ENCODE measurements at places on chromosomes 5 and 9. TPM values are rescaled to one million over a fixed set of nuclear protein-coding genes. Genes with fewer than 3 reads are reported as not detected.

GRCh38 chr9:125747053-125747764 is at the start of gene PBX3:
TSS of gene PBX3 (plus strand) at chr9:125747373.
- H3K27ac ChIP-seq = peak within 1 kb of the TSS; percentile 90
- H3K27me3 ChIP-seq = no peaks in the 10 kb centered on the region
- DNase-seq = peak; percentile 63
- no peaks in the 10 kb centered on the region for H3K4me1 ChIP-seq

DNA sequence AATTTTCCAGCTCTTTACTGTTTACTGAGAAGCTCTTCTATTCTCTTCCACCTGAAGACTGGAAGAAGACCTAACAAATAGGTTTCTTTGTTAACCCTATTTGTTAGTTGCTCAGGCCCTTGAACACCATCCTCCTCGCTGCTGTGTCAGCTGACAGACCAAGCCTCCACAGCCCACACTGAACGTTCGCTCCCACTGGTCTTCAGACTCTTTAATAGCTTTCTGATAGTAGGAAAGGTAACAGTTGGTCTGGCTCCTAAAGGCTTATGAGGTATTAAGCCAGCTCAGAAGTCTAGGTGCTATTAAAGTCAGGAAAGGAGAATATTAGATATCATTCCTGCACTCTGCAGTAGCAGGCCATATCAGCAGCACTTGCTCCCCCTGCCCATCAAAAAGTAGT is 23.3 kb upstream of the F2R start:
- no peak for DNase-seq
- H3K27me3 ChIP-seq = no peaks in the 10 kb centered on the region
- H3K4me3 ChIP-seq = no peak overlapping the region
- H3K4me1 ChIP-seq = no peaks in the 10 kb centered on the region
- H3K27ac ChIP-seq = no peak overlapping the region

DNA sequence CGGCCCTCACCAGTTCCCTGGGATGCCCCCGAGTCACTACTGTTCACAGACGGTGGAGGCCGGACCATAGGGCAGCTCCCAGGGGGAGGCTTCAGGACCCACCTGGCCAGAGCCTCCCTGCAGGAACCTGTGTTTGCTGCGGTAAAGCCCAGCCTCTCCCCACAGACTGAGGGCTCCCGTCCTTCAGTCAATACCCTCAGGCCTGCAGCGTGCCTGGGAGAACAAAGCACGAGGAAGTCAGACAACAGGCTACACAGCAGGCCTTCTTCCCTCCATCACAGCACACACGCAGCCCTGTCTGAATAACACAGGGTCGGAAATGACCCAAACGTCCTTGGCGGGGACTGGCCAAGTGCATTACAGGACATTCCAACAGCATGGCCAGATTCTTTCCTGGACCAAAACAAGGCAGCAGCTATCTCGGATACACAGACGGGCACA is 34.4 kb downstream of the COL23A1 start:
- no peak overlapping the region for H3K27ac ChIP-seq
- H3K27me3 ChIP-seq = no peaks in the 10 kb centered on the region
- no peak overlapping the region for H3K4me3 ChIP-seq
- no peaks in the 10 kb centered on the region for H3K4me1 ChIP-seq

DNA sequence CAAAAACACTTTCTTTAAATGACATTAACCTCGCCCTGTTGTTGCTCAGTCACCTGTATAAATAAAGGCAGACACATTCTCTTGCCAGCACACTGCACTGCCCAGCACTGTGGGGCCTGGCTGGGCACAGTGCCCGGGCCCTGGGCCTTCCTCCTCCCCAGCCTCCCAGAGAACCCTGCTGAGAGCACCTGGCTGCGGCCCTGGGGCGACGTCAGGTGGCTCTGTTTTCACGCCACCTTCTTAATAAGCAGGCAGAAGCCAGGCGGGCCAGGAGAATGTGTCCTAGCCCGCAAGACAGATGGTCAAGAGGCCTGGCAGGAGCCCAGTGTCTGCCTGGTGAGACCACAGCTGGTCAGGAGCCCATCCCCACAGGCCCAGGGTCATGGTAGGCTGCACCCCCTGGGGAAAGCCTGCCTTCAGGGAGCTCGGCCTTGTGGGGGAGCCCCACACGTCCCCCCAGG is 8.2 kb upstream of the AGPAT2 start:
- H3K27ac ChIP-seq = no peak overlapping the region
- H3K4me3 ChIP-seq = no peak overlapping the region

DNA sequence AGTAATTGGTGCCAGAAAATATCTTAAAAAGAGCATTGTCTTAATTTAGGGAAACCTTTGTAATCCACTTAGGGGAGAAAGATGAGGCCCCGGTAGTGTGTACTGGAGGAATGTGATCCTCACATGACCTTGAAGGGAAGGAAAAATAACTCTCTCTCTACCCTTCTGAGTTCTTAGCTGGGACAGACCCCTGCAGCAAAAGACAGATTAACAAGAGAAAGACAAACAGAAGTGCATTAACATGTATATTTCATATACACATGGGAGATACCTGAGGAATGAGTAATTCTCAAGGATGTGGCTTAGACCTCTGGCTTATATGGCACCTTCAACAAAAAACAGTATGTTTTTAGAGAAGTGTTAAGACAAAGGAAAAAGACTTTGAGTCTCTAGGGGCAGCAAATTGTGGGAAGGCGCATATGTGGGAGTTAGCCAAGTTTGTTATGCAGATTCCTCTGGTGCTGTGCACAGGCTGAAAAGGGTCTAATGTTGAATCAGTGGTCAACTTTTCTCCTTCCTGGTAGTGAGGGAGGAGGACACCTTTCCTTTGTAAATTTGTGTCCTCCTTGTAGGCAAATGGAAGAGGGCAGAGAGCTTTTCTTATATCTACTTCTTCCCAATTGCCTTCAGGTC is 138.8 kb downstream of the LRRC70 start:
- no peak overlapping the region for H3K4me3 ChIP-seq
- H3K4me1 ChIP-seq = peaks cover 6% of the 10 kb centered on the region
- H3K36me3 ChIP-seq = no peaks in the 10 kb centered on the region
- H3K27ac ChIP-seq = no peak overlapping the region
- no peaks in the 10 kb centered on the region for H3K27me3 ChIP-seq
- no peak for DNase-seq

GRCh38 chr5:34737731-34738130 is 81.6 kb downstream of the RAI14 start:
- DNase-seq = no peak
- no peaks in the 10 kb centered on the region for H3K36me3 ChIP-seq
- H3K4me1 ChIP-seq = peaks cover 7% of the 10 kb centered on the region
- H3K4me3 ChIP-seq = no peak overlapping the region
- no peak overlapping the region for H3K27ac ChIP-seq

- peaks cover 1% of the 10 kb centered on the region for H3K4me1 ChIP-seq
- no peak for DNase-seq
- no peak overlapping the region for H3K4me3 ChIP-seq
- no peaks in the 10 kb centered on the region for H3K36me3 ChIP-seq
Observed at GRCh38 chr5:68834491-68834981, 259.3 kb upstream of the SLC30A5 start.

GRCh38 chr5:116032094-116032517 is at the start of gene ARL14EPL:
TSS of gene ARL14EPL (plus strand) at chr5:116032472. CDS start at chr5:116051466, 18,994 bp downstream.
- no peaks in the 10 kb centered on the region for H3K4me1 ChIP-seq
- H3K36me3 ChIP-seq = no peaks in the 10 kb centered on the region
- no peak within 1 kb of the TSS for H3K4me3 ChIP-seq
- no peaks in the 10 kb centered on the region for H3K27me3 ChIP-seq
- H3K27ac ChIP-seq = no peak within 1 kb of the TSS

DNA sequence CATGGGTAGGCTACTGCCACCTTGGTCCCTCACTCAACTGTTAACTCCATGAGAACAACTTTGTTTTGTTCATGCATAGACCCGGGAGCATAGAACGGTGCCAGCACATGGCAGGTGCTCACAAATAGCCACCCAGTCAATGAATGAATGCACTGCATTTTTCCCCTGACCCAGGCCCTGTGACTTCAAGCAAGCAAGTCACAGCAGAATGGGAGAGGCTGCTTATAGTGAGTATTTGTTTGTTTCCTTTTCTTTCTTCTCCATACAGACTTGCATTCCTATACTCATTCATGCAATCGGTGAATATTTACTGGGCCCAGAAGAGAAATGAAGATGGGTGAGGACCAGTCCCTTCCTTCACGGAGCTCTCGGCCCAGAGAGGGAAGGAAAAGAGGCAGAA is 62.0 kb downstream of the SHB start:
- no peak for DNase-seq
- H3K27me3 ChIP-seq = no peaks in the 10 kb centered on the region
- H3K4me3 ChIP-seq = no peak overlapping the region
- H3K36me3 ChIP-seq = no peaks in the 10 kb centered on the region
- H3K27ac ChIP-seq = no peak overlapping the region

DNA sequence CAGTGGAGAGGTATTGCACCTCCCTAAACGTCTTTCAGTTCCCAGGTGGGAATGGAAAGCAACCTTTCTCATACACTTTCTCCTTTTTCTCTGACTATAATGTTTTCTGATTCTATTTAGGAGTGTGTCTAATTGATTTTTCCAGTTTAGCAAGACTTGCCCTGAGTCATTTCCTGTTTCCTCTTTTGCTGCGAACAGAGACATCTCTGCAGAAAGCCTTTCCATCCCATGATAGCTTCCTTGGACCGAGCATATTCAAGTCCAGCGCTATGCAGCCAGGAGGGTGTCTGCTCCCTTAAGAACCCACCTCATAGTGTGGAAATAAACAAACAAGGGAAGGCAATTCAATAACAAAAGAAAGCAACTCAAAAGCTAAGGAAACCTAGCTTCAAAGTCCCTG is 60.0 kb upstream of the CDH6 start:
- H3K4me3 ChIP-seq = no peak overlapping the region
- H3K4me1 ChIP-seq = no peaks in the 10 kb centered on the region
- no peak overlapping the region for H3K27ac ChIP-seq
- DNase-seq = no peak

DNA sequence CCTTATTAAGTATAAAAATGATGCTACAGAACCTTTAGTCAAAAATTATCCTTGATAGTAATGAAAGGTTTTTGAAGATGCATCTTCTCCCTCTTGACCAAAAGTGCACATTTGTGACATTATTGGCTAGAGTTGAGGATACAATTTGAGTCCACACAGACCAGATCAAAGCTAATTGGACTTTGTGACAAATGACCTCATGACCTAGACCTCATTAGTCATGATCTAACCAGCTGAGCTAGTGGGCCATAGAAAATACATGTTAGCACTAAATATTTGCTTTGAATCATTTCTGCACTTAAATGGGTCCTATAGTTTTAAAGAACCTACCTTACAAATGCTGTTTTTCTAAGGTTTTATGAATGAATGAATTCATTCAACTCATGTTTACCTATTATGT is 182.1 kb downstream of the RFX3 start:
- no peak for DNase-seq
- H3K36me3 ChIP-seq = no peaks in the 10 kb centered on the region

PKD2L2 gene
- total RNA-seq = not detected

DBH gene
- total RNA-seq = not detected

DOK3 gene
- total RNA-seq = 1.3 TPM

NUDT12 gene
- total RNA-seq = 9.2 TPM
